AG09309 (cell line): ENCODE measurements at places on chromosomes 3 and 15.

DNA sequence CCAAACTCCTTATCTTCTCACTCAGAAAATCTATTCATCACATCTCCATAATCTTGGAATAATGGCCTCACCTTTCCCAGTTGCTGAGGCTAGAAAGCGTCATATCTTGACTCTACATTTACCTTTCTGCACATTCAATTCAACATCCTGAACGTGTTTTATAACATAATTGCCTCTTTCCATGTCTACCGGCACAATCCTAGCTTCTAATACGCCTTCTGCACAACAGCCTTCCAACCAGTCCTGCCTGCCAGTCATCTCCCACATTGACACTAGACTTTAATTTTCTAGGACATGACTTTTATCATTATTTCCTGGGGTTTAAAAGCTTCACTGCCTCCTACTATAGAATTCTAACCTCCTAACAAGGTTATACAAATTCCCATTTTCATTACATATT, 906.6 kb downstream of the ROBO1 start:
- DNase-seq: no peak

GRCh38 chr3:64398006-64398405, 172.7 kb upstream of the PRICKLE2 start:
- no peak for DNase-seq

DNA sequence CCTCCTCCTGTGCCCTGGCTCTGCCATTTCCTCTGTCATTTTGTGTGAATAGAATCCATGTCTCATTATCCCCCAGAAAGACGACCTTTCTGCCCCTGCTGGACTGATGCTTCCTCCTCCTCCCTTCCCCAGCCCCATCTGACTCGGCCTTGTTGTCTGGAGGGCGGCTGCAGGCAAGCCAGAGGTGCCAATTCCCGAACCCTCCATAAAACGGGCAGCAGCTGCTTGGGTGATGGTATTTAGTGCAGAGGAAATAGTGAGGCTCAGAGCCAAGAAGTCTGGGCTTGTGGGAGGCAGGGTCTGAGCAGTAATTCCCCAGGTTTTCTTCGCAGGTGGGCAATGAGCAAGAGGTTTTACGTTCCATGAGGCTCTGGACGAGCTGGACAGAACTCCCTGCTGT, 71.2 kb downstream of the ITGA11 start:
- no peak for DNase-seq

GRCh38 chr15:89095073-89095472, 6.8 kb downstream of the ABHD2 start:
- DNase-seq: no peak

- DNase-seq: no peak
Observed at GRCh38 chr3:66068255-66068654, 29.5 kb upstream of the MAGI1 start.

- no peak for DNase-seq
Observed at GRCh38 chr3:182886497-182886896, 93.2 kb downstream of the ATP11B start.

DNA sequence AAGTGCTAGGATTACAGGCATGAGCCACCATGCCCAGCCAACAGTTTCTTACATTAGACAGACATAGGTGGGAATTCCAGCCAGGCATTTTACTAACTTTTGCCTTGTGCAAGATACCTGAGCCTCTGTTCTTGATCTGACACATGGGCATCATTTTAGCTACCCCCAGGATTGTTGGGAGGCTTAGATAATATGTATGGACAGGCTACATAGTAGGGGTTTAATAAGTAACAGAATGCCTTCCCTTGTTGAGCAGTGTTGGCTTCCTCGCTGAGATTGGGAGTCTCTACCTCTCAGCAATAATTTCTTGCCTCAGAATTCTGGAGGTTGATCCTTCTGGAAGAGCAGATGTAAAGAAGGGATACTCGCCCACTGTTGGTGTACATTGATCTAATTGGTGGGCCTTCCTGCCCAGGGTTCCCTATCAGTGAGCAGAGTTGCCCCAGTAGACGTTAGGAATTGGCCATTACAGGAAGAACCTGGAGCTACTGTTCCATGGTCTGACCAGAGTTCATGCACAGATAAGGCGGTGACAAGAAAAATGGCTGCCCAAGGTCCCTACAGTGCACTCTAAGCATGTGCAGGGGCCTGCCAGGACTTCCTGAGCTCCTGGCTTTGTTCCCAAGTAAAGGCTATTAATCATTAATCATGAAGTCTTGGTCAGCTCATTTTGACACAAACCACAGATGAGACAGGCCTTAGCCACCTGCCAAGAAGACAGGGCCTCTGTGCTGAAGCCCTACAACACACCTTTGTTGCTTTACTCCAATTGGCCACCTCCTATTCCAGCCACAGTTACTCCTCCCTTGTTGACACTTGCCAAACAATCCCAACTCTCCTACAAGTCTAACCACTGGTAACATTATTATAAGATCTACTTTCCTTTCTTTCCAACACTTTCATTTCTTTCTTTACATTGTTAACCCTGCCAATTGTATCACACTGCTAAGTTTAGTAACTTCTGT, 5.0 kb upstream of the IL17RE start:
- DNase-seq: no peak

GRCh38 chr3:52236424-52236886, 2.5 kb downstream of the TWF2 start:
- DNase-seq: no peak

- DNase-seq: no peak
Observed at GRCh38 chr3:13536432-13536831, 12.5 kb upstream of the FBLN2 start.

DNA sequence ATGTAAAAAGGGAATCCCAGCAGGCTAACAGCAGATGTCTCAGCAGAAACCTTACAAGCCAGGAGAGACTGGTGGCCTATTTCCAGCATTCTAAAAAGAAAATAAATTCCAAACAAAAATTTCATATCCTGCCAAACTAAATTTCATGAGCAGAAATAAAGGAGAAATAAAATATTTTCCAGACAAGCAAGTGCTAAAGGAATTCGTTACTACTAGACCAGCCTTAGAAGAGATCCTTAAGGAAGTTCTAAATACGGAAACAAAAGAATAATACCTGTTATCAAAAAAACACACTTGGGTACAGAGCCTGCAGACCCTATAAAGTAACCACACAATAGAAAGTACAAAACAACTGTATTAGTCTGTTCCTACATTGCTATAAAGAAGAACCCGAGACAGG, 41.4 kb downstream of the HDGFL3 start:
- DNase-seq: no peak

- no peak for DNase-seq
Observed at GRCh38 chr3:45917146-45917898, 25.9 kb upstream of the CXCR6 start.

- peak; percentile 25 for DNase-seq
Observed at GRCh38 chr3:48222616-48223513, at the start of gene CAMP. Gene CAMP, plus strand, starts transcription at chr3:48223495. Its CDS starts 17 bp downstream, at chr3:48223512.

GRCh38 chr3:184758056-184758455, 46.2 kb upstream of the MAGEF1 start:
- DNase-seq: no peak

DNA sequence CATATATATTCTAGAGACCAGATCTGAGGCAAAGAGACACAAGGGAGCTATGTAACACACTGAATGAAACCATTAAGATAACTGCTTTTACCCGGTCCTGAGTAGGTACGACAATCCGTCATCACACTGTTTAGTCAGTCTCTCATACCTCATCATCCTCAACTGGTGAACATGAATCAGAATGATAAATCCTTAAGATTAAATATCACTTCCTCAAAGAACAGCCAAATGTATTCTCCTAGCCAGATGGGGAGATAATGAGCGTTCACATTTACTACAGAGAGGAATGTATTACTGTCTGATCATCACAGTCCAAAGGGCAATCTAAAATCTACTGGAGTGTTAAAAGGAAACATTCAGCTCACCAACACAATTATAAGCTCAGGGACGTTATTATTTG, 319.4 kb upstream of the STAC start:
- no peak for DNase-seq

- DNase-seq: no peak
Observed at GRCh38 chr3:112770032-112770626, 76.5 kb downstream of the CD200R1L start.

- DNase-seq: no peak
Observed at GRCh38 chr3:27535809-27536392, 51.7 kb upstream of the SLC4A7 start.

DNA sequence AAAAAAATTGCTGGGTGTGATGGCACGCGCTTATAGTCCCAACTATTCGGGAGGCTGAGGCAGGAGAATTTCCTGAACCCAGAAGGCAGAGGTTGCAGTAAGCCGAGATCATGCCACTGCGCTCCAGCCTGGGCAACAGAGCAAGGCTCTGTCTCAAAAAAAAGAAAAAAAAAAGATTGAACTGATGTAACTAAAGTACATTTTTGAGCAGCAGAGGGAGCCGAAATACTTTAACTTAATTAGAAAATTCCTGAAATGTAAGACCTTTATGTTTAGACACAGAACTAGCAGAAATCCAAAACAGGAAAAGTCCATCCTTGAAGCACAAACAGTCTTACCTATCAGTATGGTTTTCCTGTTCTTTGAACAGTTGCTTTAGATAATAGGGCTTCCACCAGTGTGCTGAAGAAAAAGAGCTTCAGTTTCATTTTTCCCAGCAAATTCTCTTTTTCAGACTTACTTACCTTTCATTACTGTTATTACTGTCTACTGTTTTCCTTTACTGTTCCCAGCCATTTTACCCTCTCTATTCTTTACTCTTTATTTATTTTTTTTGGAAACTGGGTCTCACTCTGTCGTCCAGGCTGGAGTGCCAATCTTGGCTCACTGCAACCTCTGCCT, 33.4 kb upstream of the ZNF609 start:
- peak; percentile 21 for DNase-seq

GRCh38 chr3:157088601-157089454, 71.1 kb downstream of the CCNL1 start:
- peak; percentile 83 for DNase-seq

GRCh38 chr15:48285329-48286214, 45.7 kb upstream of the DUT start:
- DNase-seq: peak; percentile 47

- DNase-seq: no peak
Observed at GRCh38 chr3:44280631-44281030, 38.9 kb downstream of the TOPAZ1 start.

DNA sequence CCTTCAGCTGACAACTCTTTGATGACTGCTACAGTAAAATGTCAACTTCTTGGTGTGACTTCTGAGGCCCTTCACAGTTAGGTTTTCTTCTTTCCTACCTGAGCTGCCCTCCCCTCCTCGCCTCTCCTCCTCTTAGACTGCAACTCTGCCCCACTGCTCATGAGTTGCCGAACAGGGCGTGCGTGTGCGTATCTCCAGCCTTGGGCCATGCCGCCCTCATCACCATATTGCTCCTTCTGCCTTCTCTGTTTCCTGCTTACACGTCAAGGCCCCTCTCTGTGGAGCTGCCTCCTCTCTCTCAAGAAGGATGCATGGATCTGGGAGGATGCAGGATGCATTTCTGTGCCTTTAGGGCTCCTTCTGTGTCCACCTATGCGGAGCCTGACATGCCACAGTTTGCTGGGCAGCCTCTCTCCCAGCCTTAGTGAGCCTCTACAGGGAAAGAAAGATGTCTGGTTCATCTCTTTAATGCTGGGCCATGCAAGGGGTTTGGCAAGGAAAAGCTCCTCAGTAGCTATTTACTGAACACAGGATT, 205.9 kb downstream of the RPLP1 start:
- DNase-seq: no peak

DNA sequence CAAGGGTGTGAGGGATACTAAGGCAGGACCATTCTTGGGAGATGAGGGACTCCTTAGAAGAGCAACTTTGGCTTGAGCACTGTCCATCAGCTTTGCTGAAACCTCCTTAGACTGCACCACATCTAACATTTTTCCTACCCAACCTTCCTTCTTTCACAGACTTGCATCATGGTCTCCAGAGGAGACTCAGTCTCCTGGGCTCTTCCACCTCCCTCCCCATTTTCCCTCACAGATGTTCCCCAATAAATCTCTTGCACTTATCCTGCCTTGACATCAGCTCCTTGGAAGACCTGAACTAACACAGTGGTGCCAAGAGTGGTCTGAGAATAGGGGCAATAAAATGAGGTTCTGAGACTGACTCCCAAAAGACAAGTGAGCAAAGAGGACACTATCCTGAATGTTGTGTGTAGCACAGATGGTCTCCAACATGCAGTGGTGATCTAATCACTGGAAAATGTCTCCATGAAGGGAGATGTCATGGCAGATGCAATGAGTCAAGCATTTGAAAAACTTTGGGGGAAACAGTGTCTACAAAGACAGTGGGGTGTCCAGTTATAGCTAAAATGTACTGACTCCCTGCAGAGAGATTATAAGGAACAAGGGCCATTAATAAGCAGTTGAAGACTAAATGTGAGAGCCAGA, 26.0 kb upstream of the BOC start:
- DNase-seq: no peak

DNA sequence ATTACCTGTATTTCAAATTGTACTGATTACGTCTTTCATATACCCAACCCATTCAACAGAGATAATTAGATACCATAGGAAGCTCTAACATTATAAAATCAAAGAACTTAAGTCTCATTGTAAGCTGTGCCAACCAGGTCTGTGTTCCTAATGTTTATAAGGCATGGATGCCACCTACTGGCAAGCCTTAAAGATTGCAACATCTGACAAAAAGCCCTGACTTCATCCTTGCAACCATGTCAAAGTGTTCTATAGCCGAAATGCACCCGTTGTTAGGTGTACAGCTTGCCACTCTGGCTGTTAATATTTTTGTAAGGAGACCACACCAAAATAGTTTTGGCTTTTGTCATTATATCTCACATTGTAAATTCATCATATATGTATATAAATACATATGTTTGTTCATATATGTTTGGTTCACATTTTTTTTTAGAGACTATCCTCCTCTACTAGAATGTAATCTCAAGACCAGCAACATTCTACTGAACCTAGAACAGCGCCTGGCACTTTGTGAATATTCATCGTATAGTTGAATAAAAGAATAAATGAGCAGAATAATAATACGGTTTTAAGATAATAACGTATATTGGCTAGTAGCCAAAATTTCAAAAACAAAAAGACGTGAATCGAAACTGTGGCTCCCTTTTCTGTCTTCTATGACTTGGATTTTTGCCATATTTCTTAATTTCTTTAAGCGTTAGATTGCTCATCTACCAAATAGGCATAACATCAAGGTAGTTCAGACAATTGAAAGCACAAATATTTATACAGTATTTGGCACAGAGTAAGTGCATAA, 258.1 kb downstream of the TBL1XR1 start:
- DNase-seq: peak; percentile 67

GRCh38 chr15:81302701-81303109, 21.2 kb downstream of the STARD5 start:
- DNase-seq: no peak

DNA sequence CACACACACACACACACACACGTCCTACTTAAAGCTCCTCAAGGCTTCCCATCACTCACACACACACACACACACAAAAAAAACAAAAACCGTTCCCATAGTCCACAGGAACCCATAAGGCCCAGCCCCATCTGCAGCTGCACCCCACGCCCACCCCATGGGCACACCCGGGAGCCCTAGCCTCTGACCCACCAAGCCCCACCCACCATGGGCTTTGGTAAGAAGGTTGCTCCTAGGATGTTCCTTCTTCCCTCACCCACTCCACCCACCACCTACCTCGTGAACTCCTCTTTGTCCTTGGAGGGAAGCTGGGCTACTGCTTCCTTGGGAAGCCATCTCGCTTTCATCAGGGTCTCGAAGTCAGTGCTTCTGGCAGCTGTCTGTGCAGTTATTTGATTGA, 115.1 kb downstream of the TPRA1 start:
- no peak for DNase-seq
